ENCODE measurements at places on chromosomes 5 and 9.

- peak; percentile 16 for DNase-seq
Measured at GRCh38 chr5:65913519-65913918, 12.9 kb upstream of the ERBIN start.

DNA sequence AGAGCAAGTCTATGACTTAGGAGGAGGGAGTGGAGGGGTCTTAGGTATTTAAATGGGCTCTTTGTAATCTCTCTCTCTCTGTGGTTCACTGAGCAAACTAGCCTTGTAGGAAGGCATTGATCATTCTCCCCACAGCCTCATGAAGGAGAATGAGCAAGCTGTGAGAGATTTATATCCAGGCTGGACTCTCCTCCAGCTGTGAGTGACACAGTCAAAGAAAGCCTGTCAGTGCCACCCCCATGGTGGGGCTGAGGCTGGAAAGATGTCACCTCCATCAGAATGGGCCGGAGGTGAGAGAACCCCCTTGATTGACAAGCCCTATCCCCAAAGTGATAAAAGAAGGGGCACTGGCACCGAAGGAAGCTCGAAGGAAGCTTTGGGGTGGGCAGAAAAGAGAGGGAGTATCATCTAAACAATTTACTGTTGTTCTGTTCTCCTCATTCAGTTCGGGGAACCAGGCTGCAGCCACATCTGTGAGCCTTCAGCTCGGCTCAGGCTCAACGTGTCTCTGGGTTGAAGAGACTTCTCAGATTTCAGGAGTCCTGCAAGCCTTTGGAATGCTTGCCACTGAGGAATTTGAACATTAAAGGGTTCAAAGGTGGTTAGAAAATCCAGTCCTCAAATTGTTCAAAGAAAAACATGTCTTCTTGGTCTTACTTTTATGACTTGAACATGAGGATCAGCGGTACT, 538.2 kb upstream of the ZNF462 start:
- peak; percentile 37 for DNase-seq

DNA sequence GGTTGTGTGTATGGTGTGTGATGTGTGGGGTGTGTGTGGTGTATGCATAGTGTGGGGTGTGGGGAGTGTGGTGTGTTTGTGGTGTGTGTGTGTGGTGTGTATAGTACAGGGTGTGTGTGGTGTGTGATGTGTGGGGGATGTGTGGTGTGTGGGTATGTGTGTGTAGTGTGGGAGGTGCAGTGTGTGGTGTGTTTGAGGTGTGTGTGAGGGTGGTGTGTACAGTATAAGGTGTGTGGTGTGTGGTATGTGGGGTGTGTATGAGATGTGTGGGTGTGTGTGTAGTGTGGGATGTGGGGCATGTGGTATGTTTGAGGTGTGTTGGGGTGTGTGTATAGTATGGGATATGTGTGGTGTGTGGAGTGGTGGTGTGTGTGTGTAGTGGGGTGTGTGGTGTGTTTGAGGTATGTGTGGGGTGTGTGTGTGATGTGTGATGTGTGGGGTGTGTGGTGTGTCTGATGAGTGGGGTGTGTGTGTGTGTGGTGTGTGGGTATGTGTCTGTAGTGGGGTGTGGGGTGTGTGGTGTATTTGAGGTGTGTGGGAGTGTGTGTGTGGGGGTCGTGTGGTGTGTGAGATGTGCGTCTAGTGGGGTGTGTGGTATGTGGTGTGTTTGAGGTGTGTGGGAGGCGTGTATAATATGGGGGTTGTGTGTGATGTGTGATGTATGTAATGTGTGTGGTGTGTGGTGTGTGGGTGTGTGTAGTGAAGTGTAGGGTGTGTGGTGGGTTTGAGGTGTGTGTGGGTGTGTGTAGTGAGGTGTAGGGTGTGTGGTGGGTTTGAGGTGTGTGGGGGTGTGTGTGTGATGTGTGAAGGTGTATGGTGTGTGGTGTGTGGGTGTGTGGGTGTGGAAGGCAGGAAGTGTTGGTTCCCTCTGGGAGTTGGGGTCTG, 8.6 kb downstream of the ECSCR start:
- DNase-seq: no peak

GRCh38 chr9:137393176-137394150, 29.5 kb downstream of the EXD3 start:
- DNase-seq: no peak

DNA sequence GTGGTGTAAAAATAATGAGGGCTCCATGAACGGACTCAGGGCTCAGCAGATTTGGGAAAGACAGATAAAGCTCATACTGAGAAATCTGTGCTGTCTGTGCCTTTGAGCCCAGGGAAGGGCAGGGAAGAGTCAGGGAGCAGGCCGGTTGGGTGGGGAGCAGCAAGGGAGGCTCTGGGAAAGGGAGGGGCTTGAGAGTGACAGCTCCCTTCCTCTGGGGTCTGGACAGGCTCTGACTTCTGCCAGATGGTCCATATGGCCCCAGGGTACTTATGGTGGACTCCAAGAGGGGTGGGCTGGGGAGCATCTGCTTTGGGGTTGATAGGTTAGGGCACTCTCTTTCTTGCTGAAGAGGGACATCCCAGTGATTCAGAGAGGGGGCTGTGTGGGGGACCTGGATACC, 2.1 kb downstream of the NPR2 start:
- DNase-seq: no peak

DNA sequence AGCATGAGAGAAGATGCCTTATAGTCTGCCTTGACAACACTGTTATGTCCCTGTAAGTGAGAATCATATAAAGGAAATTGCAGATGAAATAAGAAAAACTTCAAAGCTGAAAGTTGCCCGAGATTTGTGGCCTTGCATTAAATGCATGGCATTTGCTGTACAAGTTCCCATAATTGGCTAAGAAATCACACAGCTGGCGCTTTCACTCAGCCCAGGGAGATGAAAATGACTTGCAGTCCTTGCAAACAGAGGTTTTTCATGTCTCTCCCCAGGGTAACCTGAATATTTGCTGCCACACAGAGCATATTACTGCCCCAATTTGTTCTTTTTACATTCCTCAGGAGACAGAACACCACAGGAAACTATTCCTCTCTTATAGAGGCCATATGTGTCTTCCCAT, 174.8 kb downstream of the FAM114A2 start:
- DNase-seq: peak; percentile 61

Measured in SJCRH30 (cell line).